ENCODE measurements at places on chromosomes 11 and 22. TPM values are rescaled to one million over a fixed set of nuclear protein-coding genes. Genes with fewer than 3 reads are reported as not detected.

The SLC15A3 gene
- total RNA-seq = 2.1 TPM

The CRYBB3 gene
- total RNA-seq = 0.23 TPM

The GGT1 gene
- total RNA-seq = 46.2 TPM

The SAA4 gene
- not detected for total RNA-seq

The AIFM3 gene
- total RNA-seq = 0.30 TPM

The RBMXL2 gene
- total RNA-seq = not detected

The SCGB1A1 gene
- not detected for total RNA-seq

The CASP5 gene
- not detected for total RNA-seq

The CARD10 gene
- total RNA-seq = 0.09 TPM

The IFITM1 gene
- total RNA-seq = 256 TPM

The NAALAD2 gene
- total RNA-seq = not detected

The RTN4RL2 gene
- total RNA-seq = not detected

The DGCR6 gene
- total RNA-seq = 1.2 TPM

The ACO2 gene
- total RNA-seq = 96.1 TPM

The CARD18 gene
- total RNA-seq = not detected
